ENCODE measurements at places on chromosomes 1 and 21.

- no peak for DNase-seq
Measured at GRCh38 chr21:19535356-19535755, 1131.8 kb upstream of the TMPRSS15 start.

DNA sequence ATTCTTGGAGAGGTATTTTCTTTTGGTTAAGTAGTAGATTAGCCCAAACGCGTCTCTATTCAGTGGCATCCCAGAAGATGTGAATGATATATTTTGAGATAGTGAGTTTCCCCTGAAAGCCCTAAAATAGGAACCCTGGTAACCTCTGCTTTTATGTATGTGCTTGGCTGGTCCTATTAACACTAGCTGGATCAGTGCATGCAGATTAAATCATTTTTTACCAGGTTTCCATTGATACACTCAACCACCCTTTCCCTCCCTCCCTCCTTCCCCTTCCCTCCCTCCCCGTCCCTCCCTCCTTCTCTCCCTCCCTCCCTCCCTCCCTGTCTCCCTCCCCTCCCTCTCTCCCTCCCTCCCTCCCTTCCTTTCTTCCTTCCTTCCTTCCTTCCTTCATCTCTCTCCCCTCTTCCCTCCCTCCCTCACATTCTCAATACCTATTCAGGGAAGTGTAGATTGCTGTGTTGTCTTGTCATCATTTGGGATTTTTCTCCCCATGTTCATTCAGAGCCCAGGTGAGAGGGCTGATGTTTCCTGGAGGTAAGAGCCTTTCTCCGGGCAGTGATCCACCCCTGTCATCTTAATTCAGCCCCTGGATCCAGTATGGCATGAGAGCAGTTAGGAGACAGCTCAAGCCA lies 406.8 kb downstream of the PRDM2 start:
- DNase-seq = no peak

DNA sequence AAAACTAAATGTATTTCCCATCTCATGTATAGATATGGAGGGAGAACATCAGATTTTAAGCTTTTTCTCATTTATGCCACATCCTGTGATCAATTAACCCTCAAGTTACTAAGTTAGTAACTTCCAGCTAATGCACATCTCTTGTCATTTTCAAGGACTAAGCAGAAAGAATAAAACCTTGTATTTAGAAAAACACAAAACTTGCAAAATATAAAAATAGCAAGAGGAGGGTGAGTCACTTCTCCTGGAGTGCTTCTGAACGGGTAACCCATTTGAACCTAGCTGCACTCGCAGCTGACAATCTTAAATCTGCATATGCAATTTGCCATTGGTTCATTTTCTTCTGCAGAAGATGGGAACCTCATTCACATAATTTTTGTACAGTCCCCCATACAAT lies 500.5 kb downstream of the SETD4 start:
- DNase-seq = no peak

DNA sequence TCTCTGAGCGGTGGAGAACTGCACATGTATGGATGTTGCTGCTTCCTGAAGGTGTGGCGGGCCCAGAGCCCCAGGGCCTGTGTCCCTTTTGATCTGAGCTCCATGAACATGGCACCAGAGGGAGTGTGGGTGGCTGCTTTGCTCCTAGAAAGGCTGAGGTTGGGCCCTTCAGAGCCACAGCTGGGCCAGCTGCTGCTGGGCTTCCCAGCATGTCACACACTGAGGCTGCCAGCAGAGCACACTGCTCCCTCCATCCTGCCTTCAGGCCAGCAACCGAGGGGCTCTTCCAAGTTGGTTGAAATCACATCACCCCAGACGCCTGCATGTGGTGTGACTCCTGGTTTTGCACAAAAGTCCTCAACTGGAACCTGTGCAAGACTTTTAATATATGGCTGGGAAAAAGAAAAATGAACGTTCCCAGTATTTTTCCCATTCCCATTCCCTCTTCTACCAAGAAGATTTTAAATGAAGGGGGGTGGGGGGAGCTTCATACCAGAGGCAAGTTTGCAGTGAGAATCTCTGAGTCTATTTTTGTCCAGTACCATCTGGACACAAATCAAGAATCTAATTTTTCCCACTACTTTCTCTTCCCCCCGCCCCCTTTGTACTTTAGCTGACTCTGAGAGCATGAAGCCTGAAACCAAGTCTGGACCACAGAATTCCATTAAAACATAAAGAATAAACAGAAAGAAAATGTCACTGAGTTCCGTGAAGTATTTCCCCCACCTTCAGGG lies 26.2 kb upstream of the NGF start:
- DNase-seq = no peak

- DNase-seq = peak; percentile 32
Measured at GRCh38 chr1:27521336-27521831, 31.4 kb upstream of the WASF2 start.

DNA sequence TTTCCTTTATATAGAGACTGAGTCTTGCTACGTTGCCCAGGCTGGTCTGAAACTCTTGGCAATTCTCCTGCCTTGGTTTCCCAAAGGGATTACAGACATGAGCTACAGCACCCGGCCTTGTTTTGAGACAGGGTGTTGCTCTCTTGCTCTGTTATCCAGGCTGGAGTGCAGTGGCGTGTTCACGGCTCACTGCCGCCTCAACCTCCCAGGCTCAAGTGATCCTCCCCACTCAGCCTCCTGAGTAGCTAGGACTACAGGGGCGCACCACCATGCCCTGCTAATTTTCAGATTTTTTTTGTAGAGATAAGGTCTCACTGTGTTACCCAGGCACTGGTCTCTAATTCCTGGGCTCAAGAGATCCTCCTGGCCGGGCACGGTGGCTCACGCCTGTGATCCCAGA lies 14.8 kb downstream of the LCK start:
- no peak for DNase-seq
